ENCODE measurements at places on chromosomes 3 and 15.

DNA sequence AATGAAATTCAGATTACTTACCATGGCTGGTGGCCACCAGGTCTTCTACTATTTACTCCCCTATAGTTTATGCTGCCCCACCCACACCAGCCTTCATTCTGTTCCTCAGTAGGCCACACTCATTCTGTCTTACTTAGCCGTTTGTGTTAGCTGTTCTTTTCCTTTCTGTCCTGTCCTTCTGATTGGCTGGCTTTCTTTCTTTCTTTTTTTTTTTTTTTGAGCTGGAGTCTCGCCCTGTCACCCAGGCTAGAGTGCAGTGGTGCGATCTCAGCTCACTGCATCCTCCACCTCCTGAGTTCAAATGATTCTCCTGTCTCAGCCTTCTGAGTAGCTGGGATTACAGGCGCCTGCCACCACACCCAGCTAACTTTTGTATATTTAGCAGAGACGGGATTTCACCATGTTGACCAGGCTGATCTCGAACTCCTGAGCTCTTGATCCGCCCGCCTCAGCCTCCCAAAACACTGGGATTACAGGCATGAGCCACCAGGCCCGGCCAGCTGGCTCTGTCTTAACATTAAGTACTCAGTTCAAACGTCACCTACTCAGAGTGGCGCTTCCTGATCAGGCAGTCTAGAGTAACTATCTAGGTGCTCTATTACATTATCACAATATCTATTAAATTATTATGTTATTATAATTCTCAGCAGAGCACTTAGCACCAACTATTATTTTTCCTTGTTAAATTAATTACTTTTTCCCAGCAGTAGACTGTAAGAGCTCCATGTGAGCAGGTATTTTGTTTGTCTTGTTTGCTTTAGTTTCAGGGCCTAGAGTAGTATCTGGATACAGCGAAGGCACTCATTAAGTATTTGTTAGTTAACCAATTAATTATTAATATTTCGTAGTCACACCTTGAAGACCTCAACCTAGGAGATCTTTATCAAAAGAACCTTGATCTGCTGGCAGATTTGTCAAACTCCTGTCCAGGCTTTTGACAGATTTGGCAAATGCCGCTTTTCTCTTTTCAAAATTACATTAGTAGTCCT is 6.4 kb downstream of the CMSS1 start:
- 0 out of 2 replicates have a peak, but pooled peaks cover 3% of the 10 kb centered on the region for H3K36me3 ChIP-seq
- no peaks in the 10 kb centered on the region for H3K27me3 ChIP-seq
- peaks cover 12% of the 10 kb centered on the region for H3K4me1 ChIP-seq
- peak overlapping the region; percentile 2 for H3K27ac ChIP-seq
- no peak for DNase-seq
- H3K4me3 ChIP-seq, result no peak overlapping the region

- peak overlapping the region; percentile 65 for H3K27ac ChIP-seq
- DNase-seq, result no peak
- peaks cover 25% of the 10 kb centered on the region for H3K4me1 ChIP-seq
- no peak overlapping the region for H3K4me3 ChIP-seq
- H3K27me3 ChIP-seq, result no peaks in the 10 kb centered on the region
- peaks cover 8% of the 10 kb centered on the region for H3K36me3 ChIP-seq
Measured at GRCh38 chr15:65264863-65265430, 21.7 kb downstream of the PARP16 start.

DNA sequence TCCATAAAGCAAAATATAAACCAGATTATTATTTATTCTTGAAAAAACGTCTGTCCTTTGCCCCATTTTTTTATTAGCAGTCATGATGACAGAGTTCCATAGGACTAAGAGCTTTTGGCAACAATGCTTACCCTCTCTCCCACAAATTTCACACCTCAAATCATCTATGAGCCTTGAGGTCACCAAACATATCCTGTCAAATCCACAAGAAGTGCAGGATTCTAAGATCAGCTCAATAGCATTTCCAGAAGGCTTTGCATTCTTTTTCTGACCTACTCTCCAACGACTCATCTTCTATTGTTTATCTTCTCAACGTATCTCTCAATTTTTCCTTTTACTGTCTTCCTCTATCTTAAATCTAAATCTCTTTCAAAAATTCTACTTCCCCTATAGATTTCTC is 619.1 kb upstream of the BCHE start:
- no peaks in the 10 kb centered on the region for H3K27me3 ChIP-seq
- no peak overlapping the region for H3K27ac ChIP-seq
- no peaks in the 10 kb centered on the region for H3K36me3 ChIP-seq
- H3K4me1 ChIP-seq, result no peaks in the 10 kb centered on the region
- H3K4me3 ChIP-seq, result no peak overlapping the region

GRCh38 chr3:107803170-107803569 is 280.4 kb downstream of the BBX start:
- H3K27me3 ChIP-seq, result no peaks in the 10 kb centered on the region
- H3K4me3 ChIP-seq, result no peak overlapping the region
- no peak overlapping the region for H3K27ac ChIP-seq

GRCh38 chr15:63264688-63265293 is 12.6 kb upstream of the APH1B start:
- H3K4me3 ChIP-seq, result no peak overlapping the region
- no peaks in the 10 kb centered on the region for H3K27me3 ChIP-seq
- H3K4me1 ChIP-seq, result no peaks in the 10 kb centered on the region
- H3K36me3 ChIP-seq, result peaks cover 26% of the 10 kb centered on the region

DNA sequence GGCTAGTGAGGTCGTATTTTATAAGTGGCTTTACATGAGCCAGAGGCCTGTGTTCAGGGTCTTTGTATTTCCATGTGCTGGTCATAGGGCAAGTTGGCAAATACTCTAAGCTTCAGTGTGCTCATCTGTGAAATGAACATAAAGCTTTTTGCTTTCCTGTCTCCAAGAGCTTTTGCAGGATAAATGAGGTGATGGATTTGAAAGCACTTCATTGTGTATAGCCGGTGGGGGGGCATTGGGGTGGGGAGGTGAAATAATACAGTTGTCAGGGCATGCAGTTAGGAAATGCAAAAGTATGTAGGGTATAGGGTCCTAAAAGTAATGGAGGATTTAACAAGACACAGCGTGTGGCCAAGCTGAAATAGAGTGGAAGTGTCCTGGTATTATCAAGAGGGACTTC is 67.7 kb downstream of the ARNT2 start:
- no peaks in the 10 kb centered on the region for H3K27me3 ChIP-seq
- H3K36me3 ChIP-seq, result peaks cover 21% of the 10 kb centered on the region
- no peak overlapping the region for H3K4me3 ChIP-seq
- no peak overlapping the region for H3K27ac ChIP-seq

GRCh38 chr3:128532012-128532983 is 39.3 kb upstream of the GATA2 start:
- no peak for DNase-seq
- no peaks in the 10 kb centered on the region for H3K36me3 ChIP-seq
- no peaks in the 10 kb centered on the region for H3K4me1 ChIP-seq
- no peak overlapping the region for H3K27ac ChIP-seq
- H3K4me3 ChIP-seq, result no peak overlapping the region
- peaks cover 23% of the 10 kb centered on the region for H3K27me3 ChIP-seq

- no peak for DNase-seq
- no peak overlapping the region for H3K4me3 ChIP-seq
- H3K27me3 ChIP-seq, result no peaks in the 10 kb centered on the region
- H3K36me3 ChIP-seq, result no peaks in the 10 kb centered on the region
Measured at GRCh38 chr15:70768257-70768883, 5.0 kb upstream of the UACA start.

- H3K4me1 ChIP-seq, result peaks cover 1% of the 10 kb centered on the region
- H3K27ac ChIP-seq, result no peak overlapping the region
- no peak for DNase-seq
- H3K27me3 ChIP-seq, result no peaks in the 10 kb centered on the region
- peaks cover 42% of the 10 kb centered on the region for H3K36me3 ChIP-seq
- no peak overlapping the region for H3K4me3 ChIP-seq
Measured at GRCh38 chr15:41096178-41096577, 19.9 kb downstream of the INO80 start.

- no peaks in the 10 kb centered on the region for H3K4me1 ChIP-seq
- no peak for DNase-seq
- no peaks in the 10 kb centered on the region for H3K36me3 ChIP-seq
- no peaks in the 10 kb centered on the region for H3K27me3 ChIP-seq
- no peak overlapping the region for H3K4me3 ChIP-seq
- H3K27ac ChIP-seq, result no peak overlapping the region
Measured at GRCh38 chr15:97143592-97144376, 813.3 kb downstream of the NR2F2 start.

DNA sequence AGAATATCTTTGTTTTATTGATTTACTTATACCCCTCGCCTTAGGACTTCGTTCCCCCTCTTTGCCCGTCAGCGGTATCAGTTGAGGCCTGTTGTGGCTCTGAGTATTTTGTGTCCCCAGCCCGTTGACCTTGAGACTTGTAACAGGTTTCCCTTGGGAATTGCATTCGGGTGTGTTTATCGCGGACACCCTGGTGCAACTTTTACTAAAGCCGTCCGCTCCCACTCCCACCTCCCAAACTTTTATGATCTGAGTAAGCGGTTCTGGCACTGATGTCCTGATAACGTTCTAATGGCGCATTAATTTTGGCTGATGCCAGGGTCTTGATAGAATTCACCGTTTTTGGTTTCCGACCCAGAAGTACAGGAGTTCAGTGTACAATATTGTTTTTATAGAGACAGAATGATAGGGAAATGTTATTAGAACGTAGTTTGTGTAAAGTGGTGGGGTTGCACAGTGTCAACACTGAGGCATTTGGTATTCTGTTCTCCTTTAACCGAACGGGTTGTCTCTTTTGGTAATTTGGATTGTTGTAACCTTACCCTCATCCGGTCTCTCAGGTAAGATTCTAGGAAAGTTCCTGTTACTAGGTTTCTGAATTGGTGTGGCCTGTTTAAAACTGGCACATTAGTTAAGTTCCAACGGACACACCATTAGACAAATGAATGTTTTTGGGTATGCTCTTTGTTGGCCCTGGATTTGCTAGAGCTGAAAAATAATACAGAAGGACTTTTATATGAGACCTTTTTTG is 47.8 kb downstream of the OIP5 start:
- DNase-seq, result no peak
- no peaks in the 10 kb centered on the region for H3K27me3 ChIP-seq
- peak overlapping the region; percentile 97 for H3K4me3 ChIP-seq
- H3K4me1 ChIP-seq, result peaks cover 25% of the 10 kb centered on the region
- H3K36me3 ChIP-seq, result peaks cover 49% of the 10 kb centered on the region

GRCh38 chr3:123841476-123842238 is 42.5 kb downstream of the MYLK start:
- DNase-seq, result no peak
- no peak overlapping the region for H3K27ac ChIP-seq
- no peaks in the 10 kb centered on the region for H3K4me1 ChIP-seq
- peaks cover 5% of the 10 kb centered on the region for H3K36me3 ChIP-seq
- no peak overlapping the region for H3K4me3 ChIP-seq
- H3K27me3 ChIP-seq, result no peaks in the 10 kb centered on the region

- DNase-seq, result no peak
- no peak overlapping the region for H3K27ac ChIP-seq
- peaks cover 2% of the 10 kb centered on the region for H3K36me3 ChIP-seq
Measured at GRCh38 chr3:198061119-198062067, 101.4 kb downstream of the LMLN start.

- H3K27me3 ChIP-seq, result no peaks in the 10 kb centered on the region
- no peak overlapping the region for H3K27ac ChIP-seq
- H3K4me3 ChIP-seq, result no peak overlapping the region
- peaks cover 11% of the 10 kb centered on the region for H3K4me1 ChIP-seq
- no peak for DNase-seq
Measured at GRCh38 chr3:156793400-156793799, 32.8 kb upstream of the LEKR1 start.

DNA sequence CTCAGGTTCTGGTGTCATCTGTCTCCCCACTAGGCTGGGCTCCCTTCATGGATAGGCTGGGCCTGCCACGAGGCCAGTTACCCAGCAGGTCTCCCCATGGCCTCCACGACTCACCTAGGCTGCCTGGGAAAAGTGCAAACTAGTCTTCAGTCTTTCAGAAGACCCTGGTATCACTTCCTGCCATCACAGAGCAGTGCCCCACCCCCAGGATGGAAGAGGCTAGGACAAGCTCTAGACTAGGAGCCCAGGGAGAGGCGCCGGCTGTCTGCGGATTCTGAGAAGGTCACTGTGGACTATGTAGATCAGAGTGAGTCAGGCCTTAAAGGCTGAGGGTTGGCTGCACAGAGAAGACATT is 63.7 kb downstream of the CORO2B start:
- peaks cover 28% of the 10 kb centered on the region for H3K4me1 ChIP-seq
- H3K4me3 ChIP-seq, result no peak overlapping the region
- DNase-seq, result no peak
- no peaks in the 10 kb centered on the region for H3K27me3 ChIP-seq
- no peaks in the 10 kb centered on the region for H3K36me3 ChIP-seq
- no peak overlapping the region for H3K27ac ChIP-seq

DNA sequence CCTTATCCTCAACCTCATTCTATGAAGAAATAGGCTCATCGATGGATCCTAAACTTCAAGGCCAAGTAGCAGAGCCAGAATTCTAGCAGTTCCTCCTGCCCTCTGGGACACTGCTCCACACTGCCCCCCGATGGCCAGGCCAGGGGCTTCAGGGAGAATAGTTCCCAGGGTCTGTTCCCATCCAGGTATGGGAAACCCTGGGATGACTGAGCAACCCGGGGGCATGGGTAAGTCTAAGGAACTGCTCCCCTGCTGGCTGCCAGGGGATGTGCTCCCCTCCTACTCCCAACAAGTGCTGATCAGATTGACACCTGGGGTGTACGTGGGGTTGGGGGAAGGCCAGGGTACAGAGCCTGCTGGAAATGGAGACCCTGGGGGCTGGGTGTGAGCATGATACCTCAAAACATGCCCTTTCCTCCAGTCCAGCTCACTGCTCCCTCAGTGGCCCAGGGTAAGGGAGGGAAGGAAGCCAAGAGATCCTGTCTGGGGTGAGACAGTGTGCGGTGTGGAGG is 7.6 kb downstream of the ULK3 start:
- no peaks in the 10 kb centered on the region for H3K27me3 ChIP-seq
- peak overlapping the region; percentile 77 for H3K27ac ChIP-seq
- peaks cover 3% of the 10 kb centered on the region for H3K36me3 ChIP-seq
- H3K4me1 ChIP-seq, result peaks cover 9% of the 10 kb centered on the region
- H3K4me3 ChIP-seq, result no peak overlapping the region

GRCh38 chr3:147702509-147702908 is 293.3 kb downstream of the ZIC1 start:
- no peaks in the 10 kb centered on the region for H3K27me3 ChIP-seq
- peaks cover 4% of the 10 kb centered on the region for H3K4me1 ChIP-seq
- no peak for DNase-seq

DNA sequence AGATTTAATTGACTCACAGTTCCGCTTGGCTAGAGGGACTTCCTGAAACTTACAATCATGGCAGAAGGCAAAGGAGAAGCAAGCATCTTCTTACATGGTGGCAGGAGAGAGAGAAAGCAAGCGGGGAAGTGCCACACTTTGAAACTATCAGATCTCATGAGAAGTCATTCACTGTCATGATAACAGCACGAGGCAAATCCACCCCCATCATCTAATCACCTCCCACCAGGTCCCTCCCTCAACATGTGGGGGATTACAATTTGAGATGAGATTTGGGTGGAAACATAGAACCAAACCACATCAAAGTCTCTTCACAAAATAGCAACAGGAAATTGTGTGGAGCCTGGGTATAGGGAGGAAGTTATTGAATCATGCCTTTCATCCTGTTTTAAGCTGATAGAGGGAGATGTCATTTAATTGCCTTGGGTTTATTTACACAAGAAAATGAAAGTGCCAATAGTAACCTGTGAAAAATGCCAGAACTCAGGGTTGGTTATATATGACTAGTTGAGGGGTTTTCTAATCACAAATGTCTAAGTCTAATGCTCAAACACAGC is 624.8 kb upstream of the LMCD1 start:
- H3K27me3 ChIP-seq, result no peaks in the 10 kb centered on the region
- H3K4me3 ChIP-seq, result no peak overlapping the region
- H3K4me1 ChIP-seq, result peaks cover 5% of the 10 kb centered on the region
- no peak overlapping the region for H3K27ac ChIP-seq
- H3K36me3 ChIP-seq, result no peaks in the 10 kb centered on the region
